Prostate gland (tissue), 2 donors: ENCODE measurements at places on chromosomes 7 and 10. TPM values are rescaled to one million over a fixed set of nuclear protein-coding genes. Genes with fewer than 3 reads are reported as not detected.

DNA sequence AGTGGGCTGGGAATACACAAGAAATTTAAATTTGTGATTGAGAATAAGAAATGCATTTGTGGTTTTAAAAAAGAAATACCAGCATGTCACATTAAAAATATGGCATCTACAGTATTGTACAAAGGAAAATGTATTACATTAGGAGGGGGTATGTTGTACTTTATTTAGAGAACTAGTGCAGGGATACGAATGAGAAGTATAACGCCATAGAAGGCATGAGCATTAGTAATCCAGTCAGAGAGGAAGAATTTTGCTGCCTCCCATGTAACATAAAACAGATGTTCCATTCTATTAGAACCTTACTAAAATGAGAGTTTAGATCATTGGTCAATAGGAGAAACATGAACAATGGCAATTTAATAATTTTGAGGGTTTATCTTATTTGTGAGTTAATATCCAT, 182.2 kb downstream of the ADK start:
- no peak overlapping the region for H3K4me3 ChIP-seq
- H3K27ac ChIP-seq: no peak overlapping the region

- DNase-seq: peak; percentile 61
- no peaks in the 10 kb centered on the region for H3K27me3 ChIP-seq
- no peak overlapping the region for H3K4me3 ChIP-seq
- no peak overlapping the region for H3K27ac ChIP-seq
- no peaks in the 10 kb centered on the region for H3K4me1 ChIP-seq
These were observed 302.9 kb upstream of the PODXL start for GRCh38 chr7:131859147-131859821.

GRCh38 chr10:23376229-23376655, 31.6 kb upstream of the C10orf67 start:
- no peak for DNase-seq
- no peaks in the 10 kb centered on the region for H3K36me3 ChIP-seq
- no peak overlapping the region for H3K27ac ChIP-seq
- H3K4me1 ChIP-seq: no peaks in the 10 kb centered on the region

- H3K4me1 ChIP-seq: peaks cover 20% of the 10 kb centered on the region
- no peak overlapping the region for H3K4me3 ChIP-seq
- H3K27me3 ChIP-seq: no peaks in the 10 kb centered on the region
- no peaks in the 10 kb centered on the region for H3K36me3 ChIP-seq
- no peak overlapping the region for H3K27ac ChIP-seq
These were observed 74.5 kb downstream of the LRMDA start for GRCh38 chr10:75505840-75506506.

- DNase-seq: no peak
- H3K36me3 ChIP-seq: no peaks in the 10 kb centered on the region
- H3K27me3 ChIP-seq: no peaks in the 10 kb centered on the region
These were observed 47.1 kb upstream of the SVIL start for GRCh38 chr10:29681676-29682448.

GRCh38 chr10:10327934-10328333, 689.7 kb upstream of the CELF2 start:
- no peaks in the 10 kb centered on the region for H3K36me3 ChIP-seq
- H3K27me3 ChIP-seq: no peaks in the 10 kb centered on the region
- H3K4me3 ChIP-seq: no peak overlapping the region
- H3K4me1 ChIP-seq: no peaks in the 10 kb centered on the region
- no peak for DNase-seq

- H3K36me3 ChIP-seq: no peaks in the 10 kb centered on the region
- peak overlapping the region; percentile 81 for H3K27ac ChIP-seq
- H3K27me3 ChIP-seq: no peaks in the 10 kb centered on the region
These were observed 648 bp upstream of the TMEM243 start for GRCh38 chr7:87220026-87220733.

DNA sequence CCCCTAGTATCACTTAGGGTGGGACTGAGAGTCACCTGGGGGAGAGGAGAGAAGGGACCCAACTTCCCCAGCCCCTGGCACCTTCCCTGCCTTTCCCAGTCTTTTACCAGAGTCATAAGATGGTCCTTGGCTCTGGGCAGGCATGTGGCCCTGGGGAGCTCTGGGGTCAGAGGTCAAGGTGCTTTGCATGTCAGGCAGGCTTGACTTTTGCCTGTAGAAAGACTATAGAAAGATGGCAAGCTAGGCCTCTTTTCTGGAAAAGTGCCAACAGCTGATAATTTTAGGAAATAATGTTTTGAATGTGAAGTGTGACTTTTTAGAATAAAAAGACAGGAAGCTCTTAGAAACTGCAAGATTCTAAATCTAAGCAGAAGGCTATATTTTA, 67.5 kb downstream of the MKI67 start:
- H3K27ac ChIP-seq: no peak overlapping the region
- no peaks in the 10 kb centered on the region for H3K27me3 ChIP-seq
- H3K4me3 ChIP-seq: no peak overlapping the region
- no peak for DNase-seq
- H3K4me1 ChIP-seq: no peaks in the 10 kb centered on the region
- no peaks in the 10 kb centered on the region for H3K36me3 ChIP-seq

DNA sequence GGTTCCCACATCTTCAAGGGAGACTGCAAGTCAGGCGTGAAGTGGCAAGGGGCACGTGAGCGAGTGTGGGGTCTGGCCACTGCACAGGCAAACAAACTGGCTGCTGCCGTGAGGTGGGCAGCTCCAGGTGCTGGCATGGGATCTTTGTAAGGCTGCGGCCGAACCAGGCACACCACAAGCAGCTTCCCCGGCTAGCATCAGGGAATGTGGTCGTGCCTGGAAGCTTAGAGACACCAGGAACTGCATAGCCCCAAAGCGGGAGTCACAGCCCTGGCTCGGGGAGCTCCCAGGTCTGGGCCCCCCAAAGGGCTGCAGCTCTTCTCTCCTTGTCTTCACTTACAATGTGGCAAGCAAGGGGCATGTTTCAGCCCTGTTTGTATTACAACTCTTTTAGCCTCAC, 250.9 kb upstream of the DKK1 start:
- H3K27ac ChIP-seq: no peak overlapping the region
- DNase-seq: no peak
- no peak overlapping the region for H3K4me3 ChIP-seq

DNA sequence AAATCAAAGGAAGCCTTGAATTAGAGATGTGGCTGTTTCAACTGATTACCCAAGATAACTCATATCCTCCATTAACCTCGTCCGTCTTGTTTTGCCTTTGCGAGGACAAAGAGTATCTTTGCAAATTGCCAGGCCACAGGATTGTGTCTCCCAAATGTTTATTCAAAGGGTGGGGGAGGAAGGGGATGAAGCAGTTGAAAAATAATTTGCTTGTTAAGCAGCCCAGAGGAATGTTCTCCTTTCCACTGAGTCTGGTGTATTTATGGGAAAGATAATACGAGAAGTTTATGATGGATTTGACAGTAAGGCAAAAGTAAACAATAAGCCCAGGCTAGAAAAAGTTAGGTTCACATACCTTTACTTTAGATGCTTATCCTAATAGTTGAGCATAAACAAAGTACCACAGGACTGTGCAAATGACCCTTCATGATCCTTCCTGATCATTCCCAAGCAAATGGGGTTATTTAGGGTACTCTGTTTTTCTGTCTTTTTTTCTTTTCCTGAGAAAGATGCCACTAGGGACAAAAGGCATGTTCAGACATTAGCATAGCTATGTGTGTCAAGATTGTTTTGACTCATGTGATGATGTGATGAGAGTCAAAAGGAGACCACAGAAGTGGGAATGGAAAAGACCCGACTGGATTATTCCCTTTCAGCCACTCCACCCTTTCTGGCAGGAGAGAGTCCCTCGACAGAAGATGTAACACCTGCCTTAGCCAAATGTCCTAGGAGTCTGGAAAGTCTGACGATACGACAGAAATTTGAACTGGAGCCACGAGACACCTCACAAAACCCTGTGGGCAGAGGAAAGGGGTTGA, 243.0 kb upstream of the GLI3 start:
- no peaks in the 10 kb centered on the region for H3K36me3 ChIP-seq
- no peak overlapping the region for H3K4me3 ChIP-seq
- H3K4me1 ChIP-seq: no peaks in the 10 kb centered on the region
- no peaks in the 10 kb centered on the region for H3K27me3 ChIP-seq

GRCh38 chr10:78754269-78755062, 314.3 kb upstream of the ZMIZ1 start:
- H3K27me3 ChIP-seq: no peaks in the 10 kb centered on the region
- no peaks in the 10 kb centered on the region for H3K4me1 ChIP-seq
- H3K4me3 ChIP-seq: no peak overlapping the region
- no peak for DNase-seq
- H3K36me3 ChIP-seq: no peaks in the 10 kb centered on the region
- H3K27ac ChIP-seq: no peak overlapping the region

- H3K27ac ChIP-seq: no peak overlapping the region
- H3K4me1 ChIP-seq: no peaks in the 10 kb centered on the region
- peak; percentile 59 for DNase-seq
These were observed 530.6 kb downstream of the ANKRD7 start for GRCh38 chr7:118755067-118755625.

Gene PTPRN2
- total RNA-seq: 55.5 TPM

Gene HK1
- 134 TPM for total RNA-seq

Gene PRRT4
- total RNA-seq: 0.05 TPM
